ENCODE measurements at places on chromosomes 12 and 14.

DNA sequence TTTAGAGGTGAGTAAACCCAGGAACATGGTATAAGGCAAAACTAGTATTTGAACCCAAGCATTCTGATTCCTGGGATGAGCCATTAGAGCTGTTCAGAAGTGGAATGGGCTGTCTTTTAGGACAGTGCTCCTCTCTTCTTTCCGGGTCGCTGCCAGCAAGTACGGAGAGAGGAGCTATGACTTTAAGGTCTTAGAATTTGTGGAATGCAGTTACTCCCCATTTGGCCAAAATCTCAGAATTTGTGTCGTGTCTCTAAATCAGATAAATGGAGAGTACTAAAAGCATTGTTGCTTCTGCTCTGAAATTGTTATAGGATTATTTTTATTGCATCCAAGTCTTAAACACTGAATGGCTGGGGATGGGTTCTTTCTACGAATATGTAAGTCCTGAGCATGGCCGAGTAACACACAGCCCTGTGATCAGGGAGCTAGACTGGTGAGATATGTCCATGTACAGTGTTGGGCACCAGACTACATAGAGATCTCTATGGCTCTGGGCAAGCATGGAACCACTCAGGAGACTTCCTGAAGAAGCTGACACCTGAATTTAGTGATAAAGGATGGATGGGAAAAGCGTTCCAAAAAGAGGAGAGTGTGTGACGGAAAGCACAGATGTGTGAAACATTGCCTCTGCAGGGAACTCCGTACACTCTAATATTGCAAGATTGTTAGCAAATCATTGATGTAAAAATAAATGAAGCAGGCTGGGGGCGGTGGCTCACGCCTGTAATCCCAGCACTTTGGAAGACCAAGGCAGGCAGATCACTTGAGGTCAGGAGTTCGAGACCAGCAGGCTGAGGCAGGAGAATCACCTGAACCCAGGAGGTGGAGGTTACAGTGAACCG, 184.7 kb downstream of the SRGAP1 start:
- no peak for DNase-seq

- peak; percentile 80 for DNase-seq
Measured at GRCh38 chr14:70254476-70254961, 65.8 kb upstream of the SLC8A3 start.

DNA sequence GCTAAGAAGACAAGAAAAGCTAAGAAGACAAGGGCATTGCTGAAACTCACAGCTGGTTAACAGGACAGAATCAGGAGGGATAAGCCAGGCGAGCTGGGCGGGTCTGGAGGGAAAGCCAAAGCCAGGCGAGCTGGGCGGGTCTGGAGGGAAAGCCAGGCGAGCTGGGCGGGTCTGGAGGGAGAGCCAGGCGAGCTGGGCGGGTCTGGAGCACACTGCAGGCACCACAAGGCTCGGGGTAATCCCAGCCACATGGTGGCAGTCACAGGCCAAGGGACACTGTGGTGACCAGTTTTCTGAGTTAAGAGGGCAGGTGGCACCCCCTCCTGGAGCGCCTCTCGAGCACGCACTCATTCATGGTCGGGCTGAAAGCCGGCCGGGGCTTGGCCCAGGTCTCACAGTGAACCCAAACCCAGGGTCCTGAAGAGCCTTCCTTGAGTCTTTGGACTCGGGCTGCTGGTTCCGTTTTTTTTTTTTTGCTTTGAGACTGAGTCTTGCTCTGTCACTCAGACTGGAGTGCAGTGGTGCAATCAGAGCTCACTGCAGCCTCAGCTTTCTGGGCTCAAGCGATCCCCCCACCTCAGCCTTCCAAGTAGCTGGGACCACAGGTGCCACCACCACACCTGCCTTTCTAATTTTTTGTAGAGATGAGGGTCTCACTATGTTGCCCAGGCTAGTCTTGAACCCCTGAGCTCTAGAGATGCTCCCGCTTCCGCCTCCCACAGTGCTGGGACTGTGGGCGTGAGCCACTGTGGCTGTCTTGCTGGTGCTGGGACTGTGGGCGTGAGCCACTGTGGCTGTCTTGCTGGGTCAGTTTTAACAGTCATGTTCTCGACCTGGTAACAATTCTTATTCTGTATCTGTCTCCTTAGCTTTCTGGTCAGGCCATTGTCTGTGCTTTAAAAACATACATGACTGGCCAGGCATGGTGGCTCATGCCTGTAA, 40.2 kb downstream of the HSP90AA1 start:
- DNase-seq: peak; percentile 94

- DNase-seq: peak; percentile 16
Measured at GRCh38 chr14:25049093-25049567, 817 bp downstream of the STXBP6 start.

- peak; percentile 28 for DNase-seq
Measured at GRCh38 chr12:785706-786105, 33.3 kb downstream of the WNK1 start.

GRCh38 chr12:88365403-88365802, 214.9 kb downstream of the KITLG start:
- no peak for DNase-seq

- DNase-seq: peak; percentile 80
Measured at GRCh38 chr12:128864516-128865186, 11.4 kb downstream of the GLT1D1 start.

DNA sequence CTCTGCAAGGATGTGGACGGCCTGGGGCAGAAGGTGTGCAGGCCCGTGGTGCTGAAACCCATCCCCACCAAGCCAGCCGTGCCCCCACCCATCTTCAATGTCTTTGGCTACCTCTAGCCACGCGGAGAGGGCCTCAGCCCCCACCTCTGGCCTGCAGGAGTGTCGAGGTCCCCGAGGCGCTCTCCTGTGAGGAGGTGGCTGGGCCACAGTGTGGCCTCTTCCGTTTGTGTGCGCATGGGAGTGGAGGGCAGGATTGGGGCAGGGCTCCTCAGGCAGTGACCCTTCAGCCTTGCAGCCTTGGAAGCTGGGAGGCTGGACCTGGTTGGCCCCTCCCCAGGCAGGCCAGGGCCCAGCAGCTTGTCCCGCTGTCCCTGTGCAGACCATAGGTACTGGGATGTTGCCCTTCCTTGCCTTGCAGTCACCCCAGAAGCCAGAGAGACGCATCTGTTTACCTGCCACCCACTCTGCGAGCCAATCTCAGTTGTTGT, 1.9 kb downstream of the FAM181A start:
- no peak for DNase-seq

GRCh38 chr12:57609101-57609780, 2.0 kb upstream of the ARHGEF25 start:
- no peak for DNase-seq

GRCh38 chr14:36383767-36384431, 63.5 kb upstream of the MBIP start:
- DNase-seq: no peak

DNA sequence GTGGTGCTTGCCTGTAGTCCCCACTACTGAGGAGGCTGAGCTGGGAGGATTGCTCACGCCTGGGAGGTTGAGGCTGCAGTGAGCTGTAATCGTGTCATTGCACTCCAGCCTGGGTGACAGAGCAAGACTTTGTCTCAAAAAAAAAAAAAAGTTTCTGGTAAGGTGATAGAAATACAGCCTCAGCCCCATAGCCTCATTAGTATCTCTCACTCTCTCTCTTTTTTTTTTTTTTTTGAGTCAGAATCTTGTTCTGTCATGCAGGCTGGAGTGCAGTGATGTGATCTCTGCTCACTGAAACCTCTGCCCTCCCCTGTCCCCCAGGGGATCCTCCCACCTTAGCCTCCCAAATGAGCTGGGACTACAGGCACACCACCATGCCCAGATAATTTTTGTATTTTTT, 19.2 kb downstream of the MTHFD1 start:
- no peak for DNase-seq

GRCh38 chr12:12645485-12645884, 33.8 kb downstream of the CREBL2 start:
- peak; percentile 36 for DNase-seq

DNA sequence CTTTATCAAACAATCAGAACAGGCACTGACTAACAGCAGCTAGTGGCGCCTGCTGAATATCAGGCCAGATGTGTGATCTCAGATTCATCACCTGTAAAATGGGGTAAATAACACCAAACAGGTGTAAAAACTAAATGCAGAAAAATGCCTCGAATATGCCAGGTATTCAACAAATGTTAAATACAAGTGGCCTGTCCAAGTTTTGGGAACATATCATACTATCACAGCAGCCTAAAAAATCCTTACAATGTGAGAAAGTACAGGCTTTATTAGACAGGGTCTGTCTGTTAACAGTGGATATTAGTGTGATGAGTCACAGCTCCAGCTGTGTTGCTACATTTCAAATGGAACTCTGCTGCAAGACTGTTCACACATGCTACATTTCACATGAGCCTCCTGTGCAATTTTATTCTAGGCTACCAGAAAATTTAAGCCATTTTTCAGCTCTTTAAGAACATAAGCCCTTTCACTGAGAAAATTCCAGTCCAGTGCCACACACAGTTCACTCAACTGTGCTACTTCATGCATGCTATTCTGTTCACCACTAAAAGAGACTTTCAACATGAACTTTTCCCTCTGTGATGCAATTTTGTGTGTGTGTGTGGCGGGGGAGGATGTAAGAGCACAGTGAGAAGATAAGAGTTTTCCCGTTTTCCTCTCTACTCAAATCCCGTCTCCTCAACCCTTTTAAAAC, 56.7 kb downstream of the MSRB3 start:
- peak; percentile 95 for DNase-seq

DNA sequence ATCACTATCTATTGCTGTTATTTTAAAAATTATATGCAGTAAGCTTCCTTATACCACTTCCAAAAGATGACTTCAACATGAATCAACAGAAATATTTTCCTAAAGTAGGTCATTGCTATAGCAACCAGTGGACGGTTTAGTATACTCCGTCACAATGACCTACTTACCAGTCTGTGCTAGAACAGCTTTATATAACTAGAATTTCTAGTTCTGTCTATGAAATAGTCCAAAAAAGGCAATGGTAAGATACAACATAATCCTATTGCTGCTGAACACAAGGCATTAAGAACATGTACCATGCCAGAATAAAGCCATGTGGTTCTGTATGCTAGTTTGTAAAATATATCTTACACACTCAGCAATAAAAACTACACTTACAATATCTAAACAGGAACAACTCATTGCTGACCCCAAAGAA, 40.7 kb upstream of the MTERF2 start:
- no peak for DNase-seq

GRCh38 chr12:252636-253035, 10.0 kb downstream of the SLC6A13 start:
- no peak for DNase-seq

- no peak for DNase-seq
Measured at GRCh38 chr12:75561921-75562320, 50.5 kb upstream of the KRR1 start.

GRCh38 chr12:4135919-4136605, 137.5 kb upstream of the CCND2 start:
- DNase-seq: no peak

DNA sequence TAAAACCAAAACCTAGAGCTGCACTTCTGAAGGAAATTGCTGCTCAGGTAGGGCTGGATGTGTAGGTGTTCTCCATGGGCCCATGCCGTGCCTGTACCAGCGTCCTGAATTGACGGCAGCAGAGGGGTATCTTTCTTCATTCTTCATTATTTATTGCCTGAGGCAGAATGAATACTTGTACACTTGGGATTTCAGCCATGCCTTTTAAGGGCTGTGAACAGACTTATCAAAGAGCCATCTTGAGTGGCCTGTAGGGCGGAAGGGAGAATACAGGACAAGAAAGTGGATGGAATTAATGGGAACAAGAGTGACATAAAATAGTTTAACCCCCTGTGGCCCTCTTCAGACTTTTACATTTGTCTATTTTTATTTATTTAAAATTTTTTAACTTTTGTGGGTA, 61.4 kb downstream of the RASSF3 start:
- no peak for DNase-seq

- no peak for DNase-seq
Measured at GRCh38 chr12:65504417-65504816, 225.9 kb downstream of the MSRB3 start.
